ENCODE measurements at places on chromosomes 7 and 10.

DNA sequence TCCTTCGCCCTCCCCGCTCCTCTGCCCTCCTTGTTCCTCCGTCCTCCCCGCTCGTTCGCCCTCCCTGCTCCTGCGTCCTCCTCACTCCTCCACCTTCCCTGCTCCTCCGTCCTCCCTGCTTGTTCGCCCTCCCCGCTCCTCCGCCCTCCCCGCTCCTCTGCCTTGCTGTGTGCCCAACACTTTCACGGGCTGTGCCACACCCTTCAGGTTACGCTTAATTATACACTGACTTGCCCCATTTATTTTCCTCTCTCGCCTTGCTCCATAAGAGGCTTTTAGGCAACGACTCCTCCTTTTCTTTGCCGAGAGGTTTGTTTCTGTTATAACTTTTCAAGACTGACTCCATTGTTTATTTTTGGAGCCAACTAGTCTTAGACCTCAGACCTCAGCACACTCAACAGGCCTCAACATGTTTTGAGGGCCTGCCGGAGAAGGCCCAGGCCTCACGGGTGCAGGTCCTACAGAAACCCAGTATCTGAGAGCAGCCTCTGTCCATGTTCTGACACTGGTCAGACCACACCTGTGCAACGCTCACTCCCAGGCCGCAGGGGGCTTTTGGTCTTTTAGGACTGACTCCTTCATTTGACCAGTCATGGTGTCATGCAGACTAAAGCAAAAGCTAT, 18.2 kb upstream of the PRKAG2 start:
- no peak for DNase-seq

DNA sequence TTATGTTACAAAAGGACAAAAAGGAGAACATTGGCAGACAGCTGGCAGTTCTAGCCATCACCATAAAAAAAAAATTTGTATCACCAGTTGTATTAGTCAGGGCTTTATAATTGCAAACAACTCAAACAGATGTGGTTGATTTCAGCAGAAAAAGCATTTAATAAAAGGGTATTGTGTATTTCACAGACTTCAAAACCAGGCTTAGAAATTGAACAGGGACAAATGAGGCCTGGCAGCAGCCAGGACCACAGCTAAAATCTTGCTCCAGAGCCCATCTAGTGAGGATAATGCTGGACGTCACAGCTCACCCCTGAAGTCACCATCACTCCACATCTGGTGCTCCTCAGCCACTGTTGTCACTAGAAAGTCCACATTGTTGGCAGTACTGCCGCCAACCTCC, 52.9 kb upstream of the CALD1 start:
- no peak for DNase-seq

- no peak for DNase-seq
Measured at GRCh38 chr10:44478876-44479705, 94.2 kb upstream of the CXCL12 start.

GRCh38 chr10:124450783-124451057, 885 bp upstream of the NKX1-2 start:
- DNase-seq, result no peak

- DNase-seq, result no peak
Measured at GRCh38 chr7:37113661-37114355, 334.9 kb downstream of the ELMO1 start.

- no peak for DNase-seq
Measured at GRCh38 chr7:150325110-150325611, 1.8 kb upstream of the ACTR3C start.

- no peak for DNase-seq
Measured at GRCh38 chr7:116713918-116714317, 41.9 kb downstream of the MET start.

DNA sequence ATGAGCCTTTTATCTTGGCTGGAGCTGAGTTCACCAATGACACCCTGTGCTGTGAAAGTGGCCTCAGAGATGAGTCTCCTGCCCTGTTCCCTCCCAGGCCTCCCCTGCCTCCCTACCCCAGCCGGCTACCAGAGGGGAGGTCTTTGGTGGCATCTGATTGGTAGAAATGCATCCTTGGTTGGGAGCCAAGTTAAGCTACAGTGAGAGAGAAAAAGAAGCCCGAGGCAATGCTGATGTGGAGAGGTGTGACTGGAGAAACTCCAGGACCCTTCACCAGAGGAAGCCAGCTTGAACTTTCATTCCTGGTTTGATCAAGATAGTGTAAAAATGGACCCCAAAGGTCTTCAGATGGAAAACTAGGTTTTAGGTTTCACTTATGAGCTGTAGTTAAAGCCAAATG, 191.1 kb upstream of the TCF7L2 start:
- DNase-seq, result no peak

DNA sequence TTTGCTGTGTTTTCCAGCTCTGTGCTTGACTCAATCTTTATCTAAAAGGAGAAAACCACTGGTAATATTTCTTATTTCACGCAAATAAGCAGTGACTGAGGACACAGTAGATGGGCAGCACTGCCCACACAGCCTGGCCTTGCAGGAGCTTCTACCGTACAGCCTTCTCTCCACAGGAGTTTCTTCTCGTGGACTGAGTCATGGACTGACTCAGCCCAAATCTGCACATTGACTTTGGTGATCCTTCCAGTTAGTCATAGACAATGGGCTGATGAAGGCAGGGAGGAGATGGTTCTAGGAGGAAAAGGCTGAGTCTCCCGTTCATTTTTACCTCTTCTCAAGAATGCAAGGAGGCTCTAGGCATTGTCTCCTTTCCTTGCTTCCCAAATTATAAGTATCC, 200.7 kb downstream of the RAPGEF5 start:
- no peak for DNase-seq

- DNase-seq, result no peak
Measured at GRCh38 chr10:60816628-60817397, 38.5 kb downstream of the CDK1 start.

GRCh38 chr7:27901028-27901760, 161.2 kb downstream of the TAX1BP1 start:
- DNase-seq, result peak; percentile 9

- DNase-seq, result no peak
Measured at GRCh38 chr7:76333511-76334101, 25.2 kb downstream of the YWHAG start.

GRCh38 chr7:150947241-150947745, 30.8 kb downstream of the KCNH2 start:
- DNase-seq, result no peak

DNA sequence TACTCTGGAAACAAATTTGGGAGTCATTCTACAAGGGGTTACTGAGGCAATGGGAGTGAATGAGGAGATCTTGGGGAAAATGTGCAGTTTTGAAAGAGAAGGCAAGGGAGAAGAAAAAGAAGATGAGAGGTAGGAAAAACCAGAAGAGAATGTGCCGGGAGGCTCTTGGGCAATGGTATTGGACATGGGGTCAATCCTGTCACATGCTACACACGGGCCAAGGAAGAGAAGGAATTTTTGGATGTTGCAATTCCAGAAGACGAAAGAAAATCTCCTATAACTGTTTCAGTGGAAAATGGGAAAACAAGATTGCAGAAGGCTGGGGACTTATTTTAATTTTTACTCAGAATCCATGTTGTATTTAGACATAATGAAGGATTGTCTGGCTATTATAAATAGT, 615.0 kb downstream of the PHTF2 start:
- no peak for DNase-seq

GRCh38 chr7:121084256-121084655, 95.7 kb downstream of the CPED1 start:
- no peak for DNase-seq

DNA sequence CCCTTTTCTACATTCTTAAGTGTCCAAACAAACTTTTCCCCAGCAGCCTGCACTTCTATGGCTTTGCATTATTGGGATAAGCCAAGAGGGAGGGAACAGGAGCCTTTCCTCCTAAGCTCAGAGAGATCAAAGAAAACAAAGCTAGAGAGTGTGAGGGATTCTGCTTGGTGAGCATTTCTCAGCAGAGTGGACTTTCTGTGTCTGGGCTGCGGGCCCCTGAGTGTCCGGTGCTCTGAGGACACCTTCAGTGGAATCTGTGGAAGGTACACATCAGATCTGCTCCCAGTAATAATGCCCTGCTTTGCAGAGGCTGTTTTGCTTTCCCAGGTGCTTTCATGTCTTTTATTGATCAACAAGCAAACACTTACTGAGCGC, 50.2 kb downstream of the KCNMA1 start:
- DNase-seq, result no peak

GRCh38 chr7:28435732-28436378, 23.5 kb downstream of the CREB5 start:
- no peak for DNase-seq

DNA sequence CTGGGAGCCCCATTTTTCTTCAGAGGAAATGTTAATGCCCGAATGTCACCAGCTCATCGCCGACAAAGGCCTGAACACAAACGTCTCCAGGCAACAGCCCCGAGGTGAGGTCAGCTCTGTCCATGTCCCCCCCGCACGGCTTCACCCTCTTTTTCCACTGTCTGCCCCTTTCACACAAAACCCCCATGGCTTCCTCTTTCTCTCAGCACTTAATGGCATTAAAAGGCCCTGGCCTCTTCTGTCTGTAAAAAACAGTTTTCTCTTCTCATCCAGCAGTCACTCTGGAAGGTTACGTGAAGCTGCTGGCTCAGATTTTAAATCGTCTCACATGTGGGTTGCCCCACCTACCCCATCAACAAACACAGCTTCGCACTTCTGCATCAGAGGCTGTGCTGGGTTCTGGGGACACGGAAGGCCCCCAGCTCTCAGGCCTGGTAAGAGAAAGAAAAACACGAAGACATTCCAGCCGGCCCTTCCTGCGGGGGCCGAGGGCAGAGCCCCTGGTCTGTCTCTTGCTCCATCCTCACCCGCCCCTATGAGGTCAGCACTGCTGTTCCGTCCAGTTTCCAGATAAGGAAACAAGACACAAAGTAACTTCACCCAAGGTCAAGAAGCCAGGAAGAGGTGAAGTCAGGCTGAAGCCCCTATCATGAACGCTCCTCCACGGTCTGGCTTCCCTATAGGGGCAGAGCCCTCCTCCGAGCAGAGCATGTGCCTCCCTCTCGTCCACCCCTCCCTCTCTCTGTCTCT, 91.1 kb upstream of the PDGFA start:
- DNase-seq, result no peak

DNA sequence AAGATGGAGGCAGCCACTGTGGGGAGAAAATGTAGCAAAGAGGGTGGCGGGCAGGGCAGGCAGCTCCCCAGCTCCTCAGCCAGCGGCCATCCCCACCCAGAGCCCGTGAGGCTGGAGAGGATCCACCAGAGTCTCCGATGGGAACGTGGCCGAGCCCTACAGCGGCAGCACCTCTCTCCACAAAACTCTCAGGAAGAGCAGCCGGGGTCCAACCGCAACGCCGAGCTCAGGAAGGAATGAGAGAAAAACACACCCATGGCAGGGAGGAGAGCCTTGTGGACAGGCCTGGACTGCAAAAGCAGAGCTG, 54.0 kb upstream of the ADGRA1 start:
- DNase-seq, result no peak

GRCh38 chr10:118986815-118987790, 42.4 kb upstream of the NANOS1 start:
- DNase-seq, result no peak

GRCh38 chr7:137439829-137440825, 96.6 kb upstream of the PTN start:
- DNase-seq, result no peak

DNA sequence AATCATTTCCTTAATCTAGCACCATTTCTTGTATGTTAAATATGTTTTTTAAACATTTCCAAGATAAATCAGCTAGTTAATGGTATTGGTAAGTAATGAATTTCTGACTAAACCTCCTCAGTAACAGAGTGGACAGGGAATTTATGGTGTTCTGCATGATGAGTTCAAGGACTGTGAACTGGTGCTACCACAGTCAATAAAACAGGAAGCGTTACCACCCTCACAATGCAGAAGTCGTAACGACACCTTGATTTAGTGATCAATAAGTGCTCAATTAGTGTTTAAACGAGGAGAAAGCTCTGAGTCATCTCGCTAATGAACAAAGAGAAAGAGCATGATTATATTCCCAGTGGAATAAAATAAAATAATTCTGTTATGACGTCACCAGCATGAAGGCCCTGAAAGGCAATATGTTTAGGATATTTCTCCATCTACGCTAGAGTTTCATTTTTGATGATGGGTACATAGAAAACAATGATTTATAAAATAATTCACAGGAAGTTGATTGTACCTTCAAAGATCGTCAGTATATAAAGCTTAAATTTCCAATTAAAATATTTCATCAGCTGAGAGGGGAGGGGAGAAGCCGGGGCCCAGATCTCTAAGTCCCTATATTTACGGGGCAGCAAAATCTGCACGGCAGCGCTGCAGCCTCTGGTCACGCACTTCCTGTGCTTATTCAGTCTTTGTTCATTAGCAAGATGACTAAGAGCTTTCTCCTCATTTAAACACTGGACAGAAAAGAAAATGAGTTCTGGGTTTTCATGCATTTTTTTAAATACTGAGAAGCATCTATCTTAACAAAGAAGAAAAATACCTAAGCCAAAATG, 400.5 kb downstream of the PTPRN2 start:
- no peak for DNase-seq

DNA sequence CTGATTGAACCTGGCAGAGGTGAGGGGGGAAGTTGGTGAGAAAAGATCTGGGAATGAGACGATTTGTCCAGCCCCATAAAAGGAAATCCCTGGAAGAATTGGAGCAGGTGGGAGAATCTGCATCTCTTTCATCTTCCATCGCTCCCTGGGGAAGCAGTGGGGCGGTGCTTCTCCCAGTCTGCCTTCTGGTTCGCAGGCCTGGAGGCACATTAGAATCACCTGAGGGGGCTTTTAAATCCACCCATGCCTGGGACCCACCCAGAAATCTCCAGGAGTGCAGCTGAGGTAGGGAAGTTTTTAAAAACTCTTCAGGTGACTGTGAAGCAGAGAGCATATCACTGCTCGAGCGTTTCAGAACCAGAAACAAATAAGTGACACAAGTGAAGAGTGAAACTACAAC, 26.7 kb upstream of the SYPL1 start:
- DNase-seq, result no peak

DNA sequence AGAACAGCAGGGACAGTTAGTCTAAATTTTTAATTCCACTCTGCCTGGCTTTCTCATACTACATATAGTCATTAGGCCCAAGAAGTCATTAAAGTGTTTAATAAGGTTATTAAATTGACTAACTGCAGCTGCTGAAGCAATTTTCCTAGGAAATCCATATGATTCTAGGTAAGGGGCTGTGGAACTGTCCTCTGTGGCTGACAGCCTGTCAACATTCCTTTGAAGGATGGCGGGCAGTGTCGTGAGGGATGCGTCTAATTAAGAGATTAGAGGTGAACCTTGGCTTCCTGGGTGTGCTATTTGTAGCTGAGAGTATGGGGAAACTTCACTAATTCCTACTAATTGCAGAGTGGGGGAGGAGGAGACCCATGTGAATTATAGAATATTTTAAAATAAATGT, 64.6 kb downstream of the SNX10 start:
- DNase-seq, result no peak

- DNase-seq, result no peak
Measured at GRCh38 chr7:56009695-56010094, 41.5 kb downstream of the PSPH start.

- no peak for DNase-seq
Measured at GRCh38 chr10:116925056-116925455, 75.8 kb downstream of the ENO4 start.
